CD4-positive, alpha-beta T cell treated with Interleukin-1 beta for 1 hour (primary cell): ENCODE measurements at places on chromosomes 1 and 21.
A peak's percentile ranks its signal among the peaks of the same experiment; 100 is the strongest.

GRCh38 chr21:37367336-37367702, 746 bp downstream of the DYRK1A start:
- no peak for DNase-seq

DNA sequence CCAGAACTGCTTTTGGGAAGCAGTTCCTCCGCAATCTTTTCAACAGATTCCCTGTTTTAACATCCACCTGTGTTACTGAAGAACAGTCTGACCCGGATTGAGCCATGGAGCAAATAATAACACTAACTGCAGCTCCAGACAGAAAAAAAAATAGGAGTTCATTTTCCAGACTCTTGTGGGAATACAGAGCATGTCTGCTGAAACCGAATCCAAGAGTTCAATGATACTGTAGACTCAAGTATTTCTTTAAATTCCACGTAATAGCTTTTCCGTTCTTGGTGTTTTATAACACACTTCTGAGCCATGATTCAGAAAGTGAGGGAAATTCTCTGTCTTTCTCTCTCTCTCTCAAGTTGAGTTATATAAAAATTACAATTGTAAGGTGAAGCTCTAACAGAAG, 60.6 kb downstream of the DDAH1 start:
- DNase-seq, result no peak

DNA sequence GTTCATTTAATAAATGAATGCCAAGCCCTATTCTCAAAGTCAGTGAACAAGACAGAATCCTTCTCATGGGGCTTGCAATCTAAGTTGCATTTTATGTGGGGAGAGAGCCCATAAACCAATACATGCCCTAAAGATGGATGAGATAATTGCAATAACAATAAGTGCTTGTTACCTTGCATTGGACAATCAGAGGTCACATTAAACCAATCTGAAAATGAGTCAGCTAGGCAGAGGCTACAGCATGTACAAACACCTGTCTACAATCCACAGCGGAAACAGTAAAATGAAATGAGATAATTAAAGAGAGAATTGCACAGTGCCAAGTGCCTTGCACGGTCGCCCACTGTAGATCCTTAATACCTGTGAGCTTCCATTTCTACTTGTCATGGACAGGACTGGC, 7.4 kb upstream of the IGFN1 start:
- DNase-seq, result no peak

DNA sequence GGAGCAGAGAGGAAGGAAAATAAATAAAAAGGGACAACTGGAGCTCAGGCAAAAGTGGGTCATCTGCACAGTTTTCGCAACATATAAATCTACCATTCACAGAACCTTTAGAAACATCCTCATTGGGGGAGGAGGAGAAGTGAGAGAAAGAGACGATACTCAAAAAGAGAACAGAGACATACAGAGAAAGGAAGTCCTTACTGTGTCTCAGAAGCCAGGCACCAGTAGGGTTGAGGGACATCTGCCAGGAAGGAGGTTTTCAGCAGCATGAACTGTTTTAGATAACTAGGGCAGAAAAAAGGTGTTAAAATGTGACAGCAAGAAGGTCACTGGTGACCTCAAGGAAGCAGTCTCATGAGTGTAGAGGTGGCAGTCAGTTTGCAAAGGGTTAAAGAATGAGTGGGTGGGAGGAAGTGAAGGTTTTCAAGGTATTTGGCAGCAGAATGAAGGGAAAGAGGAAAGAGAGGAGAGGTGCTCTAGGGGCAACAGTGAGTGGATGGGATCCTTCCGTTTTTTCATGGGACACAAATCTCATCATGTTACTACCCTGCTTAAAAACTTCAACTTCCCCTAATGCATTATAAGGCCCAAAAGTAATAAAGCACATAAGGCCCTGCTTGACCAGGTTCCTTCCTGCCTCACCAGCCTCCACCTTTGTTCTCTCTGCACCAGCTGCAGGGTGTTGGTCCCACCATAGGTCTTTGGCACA, 9.5 kb downstream of the JAK1 start:
- peak; percentile 34 for DNase-seq

- no peak for DNase-seq
Measured at GRCh38 chr1:25106352-25106751, 126.0 kb downstream of the SYF2 start.

DNA sequence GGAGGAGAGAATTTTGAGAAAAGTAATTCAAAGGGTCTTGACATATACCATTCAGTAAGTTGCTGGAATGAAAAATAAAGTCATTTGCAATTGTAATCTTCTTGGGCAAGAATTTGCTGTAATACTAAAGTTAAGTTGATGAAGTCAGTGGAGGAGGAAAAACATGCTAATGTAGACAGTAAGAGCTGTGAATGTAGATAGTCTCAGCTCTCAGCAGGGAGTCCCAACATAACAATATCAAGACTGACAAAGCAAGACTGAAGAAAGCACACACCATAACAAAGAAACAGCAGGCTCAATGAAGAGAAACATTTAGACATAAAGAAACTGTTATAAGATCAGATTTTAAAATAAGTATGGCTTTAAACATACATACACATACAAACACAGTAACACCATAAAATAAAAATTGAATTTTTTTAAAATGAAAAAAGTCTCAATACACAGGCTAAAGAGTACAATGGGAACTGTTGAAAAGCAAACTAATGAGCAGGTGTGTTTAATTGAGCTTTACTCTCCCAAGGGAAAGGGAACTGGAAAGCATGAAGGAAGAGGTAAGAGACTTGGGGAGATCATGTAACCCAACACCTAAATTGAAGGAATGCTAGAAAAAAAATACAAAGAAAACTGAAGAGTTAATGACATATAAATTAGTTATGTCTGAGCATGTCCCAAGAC, 336.3 kb upstream of the NCAM2 start:
- DNase-seq, result no peak

- no peak for DNase-seq
Measured at GRCh38 chr1:180381184-180381580, 121.2 kb downstream of the ACBD6 start.

GRCh38 chr21:21165063-21165645, 166.9 kb downstream of the NCAM2 start:
- DNase-seq, result no peak

- no peak for DNase-seq
Measured at GRCh38 chr1:30811187-30811586, 53.6 kb upstream of the LAPTM5 start.

DNA sequence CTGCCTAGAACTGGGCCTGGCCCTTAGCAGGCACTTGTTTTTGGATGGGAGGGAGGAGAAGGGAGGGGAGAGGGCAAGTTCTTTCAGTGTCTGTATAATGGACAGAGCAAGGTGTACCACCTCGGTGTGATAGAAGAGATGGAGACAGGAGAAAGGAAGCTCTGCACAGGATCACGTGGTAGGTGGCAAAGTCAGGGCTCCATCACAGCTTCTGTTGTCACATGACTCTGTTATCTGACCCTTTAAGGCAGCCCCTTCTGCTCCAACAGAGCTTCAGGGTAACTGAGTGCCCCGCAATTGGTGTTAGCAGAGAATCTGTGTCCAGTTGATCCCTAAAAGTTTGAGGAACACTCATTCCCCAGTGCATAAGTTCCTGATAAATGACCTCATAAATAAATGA, 16.5 kb upstream of the ETS2 start:
- no peak for DNase-seq

GRCh38 chr1:94039514-94039870, 81.5 kb downstream of the ABCA4 start:
- peak; percentile 37 for DNase-seq

DNA sequence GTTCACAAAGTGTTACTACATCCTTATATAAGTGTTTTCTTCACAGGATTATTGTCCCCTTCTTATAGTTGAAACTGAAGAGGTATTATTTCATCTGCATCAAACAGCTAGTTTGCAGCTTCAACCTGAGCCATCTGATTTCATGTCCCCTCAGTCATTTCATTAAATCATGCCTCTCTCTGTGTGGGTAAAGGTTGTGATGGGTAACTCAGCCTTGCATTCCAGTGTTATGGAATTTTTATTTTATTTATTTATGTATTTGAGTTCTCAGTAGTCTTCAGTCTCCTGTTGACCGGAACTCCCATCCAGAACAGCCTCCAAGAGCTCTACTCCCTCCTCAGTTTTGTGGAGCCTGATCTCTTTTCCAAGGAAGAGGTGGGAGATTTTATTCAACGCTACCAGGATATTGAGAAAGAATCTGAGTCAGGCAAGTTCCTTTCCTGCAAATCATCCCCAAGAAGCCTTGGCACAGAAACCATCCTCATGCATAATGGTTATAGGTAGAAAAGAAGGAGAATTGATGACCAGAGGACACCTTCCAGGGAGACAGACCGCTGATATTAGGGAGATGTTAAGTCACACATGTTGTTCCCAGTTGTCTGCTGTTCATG, 21.8 kb downstream of the CHD1L start:
- no peak for DNase-seq

DNA sequence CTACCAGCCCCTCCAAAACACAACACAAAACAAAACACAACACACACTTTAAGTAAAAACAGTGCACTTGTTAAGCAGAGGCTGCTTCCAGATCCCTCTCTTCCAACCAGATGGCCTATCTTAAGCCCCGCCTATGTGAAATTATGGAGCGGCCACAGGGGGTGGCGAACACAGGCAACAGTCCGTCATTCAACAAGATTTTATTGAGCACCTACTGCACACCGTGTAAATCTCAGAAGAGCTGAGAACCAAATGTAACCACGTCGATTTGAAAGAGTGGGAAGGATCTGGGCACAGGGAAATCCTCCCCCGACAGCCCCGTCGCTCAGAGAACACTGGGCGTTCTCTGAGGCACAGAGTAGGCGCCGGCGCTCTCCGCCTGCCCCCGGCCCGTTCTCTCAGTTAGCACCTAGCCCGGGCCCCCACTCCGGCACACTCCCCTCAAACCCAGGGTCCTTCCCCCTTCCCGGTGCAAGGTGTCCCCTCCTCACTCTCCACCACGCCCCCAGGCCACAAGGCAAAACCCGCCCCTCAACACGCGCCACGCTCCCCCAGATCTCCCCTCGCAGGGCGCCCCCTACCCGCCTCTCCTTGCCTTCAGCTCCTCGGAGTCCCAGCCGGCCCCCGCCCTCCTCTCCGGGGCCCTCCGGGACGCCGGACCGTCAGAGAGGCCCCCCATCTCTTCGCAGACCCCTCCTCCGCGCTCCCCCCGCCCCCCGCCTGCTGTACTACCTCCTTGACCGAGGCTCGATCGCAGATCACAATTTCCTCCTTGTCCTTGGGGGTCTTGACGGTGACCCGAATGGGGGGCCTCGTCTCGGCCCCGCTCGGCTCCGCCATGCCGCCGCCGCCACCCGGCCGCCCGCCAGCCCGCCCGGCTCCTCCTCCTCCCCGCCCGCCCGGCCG, 483 bp downstream of the UBQLN4 start:
- peak; percentile 70 for DNase-seq

GRCh38 chr1:21149430-21149854, 27.3 kb downstream of the EIF4G3 start:
- no peak for DNase-seq

GRCh38 chr1:100164702-100165101, 13.4 kb downstream of the LRRC39 start:
- DNase-seq, result no peak

- peak; percentile 1 for DNase-seq
Measured at GRCh38 chr1:28642056-28642846, 616 bp downstream of the TAF12 start.

GRCh38 chr1:54502342-54502741, 45.7 kb upstream of the ACOT11 start:
- no peak for DNase-seq

DNA sequence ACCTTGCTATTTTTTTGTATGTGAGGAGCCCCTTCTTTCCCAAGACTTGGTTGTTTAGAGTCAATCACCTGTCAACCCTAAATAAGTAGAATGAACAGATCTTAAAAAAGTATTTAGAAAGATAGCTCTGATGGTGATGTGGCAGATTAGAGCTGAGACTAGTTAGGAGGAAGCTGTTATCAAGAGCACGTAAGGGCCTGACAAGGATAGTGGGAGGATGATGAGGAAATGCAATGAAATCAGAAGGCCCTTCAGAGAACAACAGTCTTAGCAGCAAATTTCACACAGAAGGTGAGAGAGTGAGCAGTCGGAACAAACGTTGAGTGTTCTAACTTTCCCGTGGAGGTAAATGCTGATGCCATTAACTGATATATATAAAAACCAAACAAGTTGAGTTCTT, 15.9 kb upstream of the S1PR1 start:
- no peak for DNase-seq

GRCh38 chr1:114094363-114094634, 59.4 kb downstream of the SYT6 start:
- DNase-seq, result no peak

DNA sequence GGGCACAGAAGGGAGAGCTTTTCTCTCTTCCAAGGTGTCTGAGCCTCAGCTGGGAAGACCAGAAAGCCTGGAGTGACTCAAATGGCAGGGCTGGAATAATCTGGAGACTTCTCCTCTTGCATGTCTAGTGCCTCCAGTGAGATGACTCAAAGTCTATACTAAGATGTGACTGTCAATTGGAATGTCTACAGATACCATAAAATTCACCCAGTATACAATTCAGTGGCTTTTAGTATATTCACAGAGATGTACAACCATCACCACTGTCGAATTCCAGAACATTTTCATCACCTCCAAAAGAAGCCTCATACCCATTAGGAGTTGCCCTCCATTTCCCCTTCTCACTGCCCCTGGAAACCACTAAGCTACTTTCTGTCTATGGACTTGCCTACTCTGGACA, 47.9 kb upstream of the CNN3 start:
- DNase-seq, result no peak

DNA sequence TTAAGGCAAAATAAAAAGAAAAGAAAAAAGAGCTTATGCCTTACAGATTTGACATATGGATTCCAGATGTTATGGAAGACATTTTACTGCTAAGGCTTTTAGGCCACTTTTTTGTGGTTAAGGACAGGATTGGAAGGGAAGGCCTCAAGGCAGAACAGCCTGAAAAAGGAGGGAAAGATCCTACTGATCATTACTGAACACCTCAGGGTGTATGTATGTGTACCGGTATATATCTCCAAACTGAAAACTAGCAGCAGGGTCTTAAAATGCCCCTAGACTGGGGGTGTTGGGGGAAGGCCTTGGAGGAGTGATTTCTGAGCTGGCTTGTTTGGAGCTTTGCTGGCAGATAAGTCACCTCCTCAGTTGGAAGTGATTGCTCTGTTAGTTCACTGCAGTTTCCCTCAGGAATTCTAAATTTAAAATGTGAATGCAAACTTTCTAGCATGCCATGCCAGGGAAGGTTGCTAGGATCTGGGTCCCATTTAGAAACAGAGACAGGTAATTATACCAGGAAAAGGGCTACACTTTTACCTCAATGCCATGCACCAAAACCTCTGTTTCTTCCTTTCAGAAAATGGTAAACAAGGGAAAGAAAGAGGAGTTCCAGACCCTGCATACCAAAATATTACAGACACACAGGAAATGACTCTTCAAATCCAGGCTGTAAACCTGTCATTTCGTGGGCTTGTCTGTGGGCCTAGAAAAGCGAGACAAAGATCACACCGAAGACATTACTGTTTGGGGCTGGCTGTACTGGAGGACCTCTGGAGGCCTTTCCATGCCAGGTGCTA, 15.0 kb downstream of the C1orf52 start:
- DNase-seq, result no peak

- no peak for DNase-seq
Measured at GRCh38 chr1:45570631-45571030, 13.2 kb upstream of the NASP start.

GRCh38 chr1:245952383-245953026, 554.6 kb downstream of the SMYD3 start:
- DNase-seq, result no peak
